Activated CD4-positive, CD25-positive, alpha-beta regulatory T cell treated with anti-CD3 and anti-CD28 coated beads, Interleukin-2, amount 50 U/mL, for 24 hours (primary cell): ENCODE measurements at places on chromosomes 5 and 9.

DNA sequence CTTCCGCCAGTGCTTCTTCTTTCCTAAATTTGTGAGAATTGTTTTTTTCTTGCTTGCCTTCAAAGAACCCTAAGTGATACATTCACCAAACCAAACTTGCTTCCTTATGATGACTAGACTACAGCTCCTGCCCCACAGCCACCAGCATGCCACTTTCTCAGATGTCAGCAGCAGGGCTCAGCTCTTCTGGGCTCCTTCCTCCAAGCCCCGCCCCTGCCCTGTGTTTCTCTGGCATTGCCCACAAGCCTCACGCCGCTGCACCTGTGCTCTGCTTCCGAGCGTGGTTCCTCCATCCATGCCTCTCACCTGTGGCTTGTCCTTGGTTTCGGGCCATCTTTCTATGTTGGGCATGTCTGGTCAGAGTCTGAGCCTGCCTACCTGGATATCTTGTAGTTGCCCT is 10.6 kb downstream of the UNC5A start:
- ATAC-seq: no peak

- ATAC-seq: no peak
Observed at GRCh38 chr9:8871796-8872445, 1072.3 kb upstream of the DMAC1 start.

- no peak for ATAC-seq
Observed at GRCh38 chr5:89327608-89328007, 444.6 kb upstream of the MEF2C start.

- peak; percentile 78 for ATAC-seq
Observed at GRCh38 chr9:101705135-101705661, 33.2 kb downstream of the GRIN3A start.

- ATAC-seq: no peak
Observed at GRCh38 chr5:146088098-146088497, 17.3 kb downstream of the PLAC8L1 start.

DNA sequence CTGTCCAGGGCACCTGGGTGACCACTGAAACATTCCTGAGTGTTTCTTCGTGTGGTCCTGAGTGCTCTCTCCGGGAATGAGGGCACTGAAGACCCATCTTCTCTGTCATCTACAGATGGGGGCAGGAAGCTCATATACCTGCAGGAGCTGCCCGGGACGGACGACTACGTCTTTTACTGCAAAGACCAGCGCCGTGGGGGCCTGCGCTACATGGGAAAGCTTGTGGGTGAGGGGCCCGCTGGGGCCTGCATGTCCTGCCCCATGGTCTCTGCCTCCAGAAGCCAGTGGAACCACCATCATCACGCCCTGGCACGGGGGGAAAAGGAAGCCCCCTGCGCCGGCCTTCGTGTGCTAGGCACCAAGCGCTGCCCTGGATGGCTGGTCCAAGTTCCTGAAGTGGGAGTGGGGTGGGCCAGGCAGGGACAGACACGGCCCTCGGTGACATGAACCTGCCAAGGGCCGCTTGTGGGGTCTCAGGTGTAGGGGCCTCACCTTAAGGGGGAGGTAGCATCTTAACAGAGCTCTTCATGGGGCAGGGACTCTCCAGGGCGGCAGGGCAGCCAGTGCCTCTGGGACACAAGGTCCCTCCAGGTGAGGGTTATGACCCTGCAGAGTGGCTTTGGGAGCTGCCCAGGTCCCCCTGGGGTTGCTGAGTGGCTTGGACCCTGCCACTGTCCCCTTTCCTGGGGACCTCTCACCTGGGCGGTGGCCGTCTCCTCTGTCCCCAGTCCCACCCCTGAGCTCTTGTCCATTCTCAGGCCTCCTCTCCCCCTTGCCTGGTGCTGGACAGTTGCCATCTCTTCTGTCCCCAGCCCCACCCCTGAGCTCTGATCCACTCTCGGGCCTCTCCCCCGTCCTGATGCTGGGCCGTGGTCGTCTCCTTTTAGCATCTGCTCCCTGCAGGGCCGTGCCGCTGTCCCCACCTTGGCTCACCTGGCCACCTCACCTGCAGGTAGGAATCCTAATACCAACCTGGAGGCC is 2.1 kb downstream of the OBP2A start:
- no peak for ATAC-seq

DNA sequence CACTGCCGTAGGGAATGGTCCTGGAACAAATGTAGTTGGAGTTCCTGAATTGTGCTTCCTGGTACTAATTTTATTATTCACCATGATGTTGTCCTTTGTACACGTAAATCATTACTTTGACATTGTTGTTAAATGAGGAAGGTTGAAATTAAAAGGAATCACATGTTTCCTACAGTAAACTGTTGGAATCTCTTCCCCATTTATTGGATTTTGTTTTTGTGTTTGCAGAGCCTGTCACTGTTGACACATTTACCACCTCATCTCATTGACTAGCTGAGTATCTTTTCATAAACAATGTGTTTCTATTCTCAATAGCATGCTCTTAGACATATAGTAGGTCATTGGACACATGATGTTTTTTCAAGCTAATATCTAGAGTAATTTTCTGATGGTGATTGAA is 1012.5 kb downstream of the NR2F1-AS1 start:
- ATAC-seq: no peak

DNA sequence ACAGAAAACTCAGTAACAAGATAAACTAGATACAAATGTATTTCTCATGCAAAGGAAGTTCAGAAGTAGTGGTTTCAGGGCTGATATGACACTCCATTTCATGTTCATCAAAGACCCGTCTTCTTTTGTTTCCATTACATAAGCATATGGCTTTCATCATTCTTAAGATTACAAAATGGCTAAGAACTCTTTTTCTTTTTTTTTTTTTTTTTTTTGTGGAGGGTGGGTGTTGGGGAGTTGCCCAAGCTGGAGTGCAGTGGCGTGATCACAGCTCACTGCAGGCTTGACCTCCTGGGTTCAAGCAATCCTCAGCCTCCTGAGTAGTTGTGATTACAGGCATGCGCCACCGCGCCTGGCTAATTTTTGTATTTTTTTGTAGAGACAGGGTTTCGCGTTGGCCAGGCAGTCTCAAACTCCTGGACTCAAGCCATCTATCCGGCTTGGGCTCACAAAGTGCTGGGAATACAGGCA is 22.0 kb upstream of the PTBP3 start:
- peak; percentile 74 for ATAC-seq

DNA sequence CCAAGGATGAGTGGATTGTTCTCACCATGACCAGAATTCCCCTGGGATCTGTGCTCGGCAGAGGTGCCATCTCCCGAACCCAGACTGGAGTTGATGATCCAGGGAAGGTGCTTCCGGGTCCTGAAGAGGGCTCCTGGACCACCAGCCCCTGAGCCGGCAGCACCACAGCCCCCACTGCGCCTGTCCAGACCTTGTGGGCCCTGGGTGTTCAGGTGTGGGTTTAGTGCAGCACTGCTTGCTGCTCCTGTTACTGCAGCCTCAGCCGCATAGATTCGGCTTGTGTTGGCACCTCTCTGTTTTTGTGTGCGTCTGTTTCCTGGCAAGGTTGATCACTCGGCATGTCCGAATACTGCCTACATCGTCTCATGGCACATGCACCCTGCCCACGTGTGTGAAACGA is 16.3 kb upstream of the NPM1 start:
- ATAC-seq: no peak

GRCh38 chr5:134227776-134228175 is 1.9 kb upstream of the PPP2CA start:
- ATAC-seq: no peak

DNA sequence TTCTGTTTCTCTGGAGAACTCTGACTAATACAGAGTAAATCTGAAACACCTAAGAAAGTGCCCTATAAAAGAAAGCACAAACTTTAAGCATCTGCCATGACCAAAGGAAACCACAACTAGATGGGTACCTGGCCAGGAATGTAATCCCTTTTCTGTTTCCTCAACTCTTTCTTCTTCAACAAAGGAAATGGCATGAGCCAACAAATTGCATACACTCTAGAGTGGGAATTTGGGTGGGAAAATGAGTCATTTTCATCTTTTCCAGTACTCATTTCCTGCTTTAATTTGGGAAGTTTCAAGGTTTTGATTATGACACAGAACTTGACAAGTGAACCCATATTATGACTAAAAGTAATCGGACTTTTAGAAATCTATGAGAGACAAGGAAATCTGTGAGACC is 349.2 kb upstream of the RORB start:
- no peak for ATAC-seq

DNA sequence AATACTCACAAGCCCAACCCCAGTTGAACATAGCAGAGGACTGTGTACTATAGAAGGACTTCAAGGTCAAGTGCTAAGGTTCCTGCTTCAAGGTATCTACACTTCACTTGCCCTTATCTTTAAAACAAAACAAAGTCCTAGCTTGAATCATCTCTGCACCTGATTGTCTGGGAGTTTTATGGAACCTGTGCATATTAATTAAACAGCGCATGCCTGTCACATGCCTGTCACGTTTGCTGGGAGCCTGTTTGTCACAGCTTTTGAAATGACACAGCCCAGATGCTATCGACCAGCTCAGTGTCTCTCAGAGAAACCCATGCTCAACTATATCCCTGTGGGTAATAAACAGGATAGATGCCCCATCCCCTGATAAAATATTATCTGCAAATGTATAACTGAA is 476.0 kb downstream of the ZSWIM6 start:
- no peak for ATAC-seq

GRCh38 chr9:135223831-135224230 is 136.4 kb downstream of the OLFM1 start:
- no peak for ATAC-seq

DNA sequence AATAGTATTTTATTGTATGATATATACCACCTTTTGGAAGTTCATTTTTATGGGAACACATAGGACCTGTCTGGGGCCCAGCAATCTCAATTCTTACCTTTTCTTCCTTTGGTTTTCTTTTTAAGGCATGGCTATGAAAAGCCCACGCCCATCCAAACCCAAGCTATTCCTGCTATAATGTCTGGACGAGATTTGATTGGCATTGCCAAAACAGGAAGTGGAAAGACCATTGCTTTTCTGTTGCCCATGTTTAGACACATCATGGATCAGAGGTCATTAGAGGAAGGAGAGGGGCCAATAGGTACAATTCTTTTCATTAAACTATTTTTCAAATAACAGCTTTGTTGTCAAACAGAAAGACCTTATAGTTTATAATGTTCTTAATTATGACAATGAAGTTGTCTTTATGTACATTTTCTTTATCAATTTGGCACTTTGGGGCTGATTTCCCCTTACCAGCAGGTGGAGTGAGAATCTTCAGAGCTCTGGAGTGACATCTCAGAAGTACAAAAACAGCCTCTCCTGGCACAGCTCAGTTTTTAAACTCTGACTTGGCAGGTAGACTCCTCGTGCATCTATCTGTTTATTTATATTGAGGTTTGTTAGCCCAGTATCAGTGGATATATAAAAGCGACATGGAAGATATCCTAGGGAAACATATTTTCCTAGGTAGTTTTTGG is 25.8 kb downstream of the DDX46 start:
- no peak for ATAC-seq

- ATAC-seq: no peak
Observed at GRCh38 chr5:38373743-38374142, 115.4 kb downstream of the EGFLAM start.

DNA sequence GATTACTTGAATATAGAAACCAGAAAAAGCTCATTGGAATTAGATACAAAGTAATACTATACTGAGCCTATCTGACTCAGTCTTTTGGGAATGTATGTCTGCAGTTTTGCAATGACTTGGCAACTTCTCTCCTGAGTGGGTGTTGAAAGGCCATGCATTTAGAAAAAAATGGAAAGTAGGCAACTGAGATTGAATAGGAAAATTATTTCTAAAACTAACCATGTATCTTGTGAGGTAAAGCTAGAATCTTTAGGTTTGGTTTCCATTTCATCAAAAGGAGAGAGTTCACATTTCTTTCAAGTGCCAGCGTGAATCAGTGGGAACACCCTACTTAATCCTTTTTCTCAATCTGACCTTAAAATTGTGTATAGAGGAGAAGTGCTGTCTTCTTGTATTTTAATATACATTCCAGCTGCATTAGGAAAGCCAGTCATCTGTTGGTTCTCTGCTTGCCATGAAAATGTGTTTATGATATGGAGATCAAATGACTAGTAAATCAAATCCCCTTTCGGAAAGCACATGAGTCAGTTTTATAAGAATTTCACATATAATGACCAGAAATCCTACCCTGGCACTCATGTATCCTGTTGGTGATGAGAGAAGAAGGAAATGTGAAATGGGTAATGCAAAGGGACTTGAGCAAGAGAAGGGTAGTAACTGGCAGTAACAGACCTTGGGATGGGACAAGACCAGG is 30.4 kb downstream of the NFX1 start:
- peak; percentile 30 for ATAC-seq

- no peak for ATAC-seq
Observed at GRCh38 chr9:120449566-120449965, 130.4 kb downstream of the CDK5RAP2 start.

GRCh38 chr5:35458824-35459207 is 158.8 kb upstream of the SPEF2 start:
- no peak for ATAC-seq

DNA sequence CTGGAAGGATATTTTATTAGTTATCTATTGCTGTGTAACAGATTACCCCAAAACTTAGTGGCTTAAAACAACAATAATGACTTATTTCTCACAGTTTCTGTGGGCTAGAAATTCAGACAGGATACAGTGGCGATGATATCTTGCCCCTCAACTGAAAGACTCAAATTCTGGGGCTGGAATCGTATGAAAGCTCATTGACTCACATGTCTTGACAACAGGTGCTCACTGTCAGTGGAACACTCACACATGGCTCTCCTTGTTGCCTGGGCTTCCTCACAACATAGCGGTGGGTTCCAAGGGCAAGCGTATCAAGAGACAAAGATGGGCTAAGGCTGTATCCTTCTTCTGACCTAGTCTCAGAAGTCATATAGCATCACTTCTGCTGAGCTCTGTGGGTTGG is 3.7 kb upstream of the GNPDA1 start:
- ATAC-seq: peak; percentile 62

DNA sequence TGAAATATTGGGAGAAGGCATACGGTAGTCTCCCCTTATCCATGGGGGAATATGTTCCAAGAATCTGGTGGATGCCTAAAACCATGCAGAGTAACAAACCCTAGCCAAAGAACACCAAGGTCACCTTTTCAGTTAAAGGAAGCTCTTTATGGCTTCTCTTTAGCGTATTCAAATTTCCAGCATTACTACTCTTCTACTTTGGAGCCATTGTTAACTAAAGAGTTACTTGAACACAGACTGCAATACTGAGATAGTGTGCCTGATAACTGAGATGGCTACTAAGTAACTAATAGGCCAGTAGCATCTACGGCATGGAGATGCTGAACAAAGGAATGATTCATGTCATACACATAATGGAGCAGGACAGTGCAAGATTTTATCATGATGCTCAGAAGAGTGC is 84.5 kb upstream of the SPEF2 start:
- ATAC-seq: no peak
